ENCODE measurements at places on chromosomes 2 and 18.
A peak's percentile ranks its signal among the peaks of the same experiment; 100 is the strongest.

DNA sequence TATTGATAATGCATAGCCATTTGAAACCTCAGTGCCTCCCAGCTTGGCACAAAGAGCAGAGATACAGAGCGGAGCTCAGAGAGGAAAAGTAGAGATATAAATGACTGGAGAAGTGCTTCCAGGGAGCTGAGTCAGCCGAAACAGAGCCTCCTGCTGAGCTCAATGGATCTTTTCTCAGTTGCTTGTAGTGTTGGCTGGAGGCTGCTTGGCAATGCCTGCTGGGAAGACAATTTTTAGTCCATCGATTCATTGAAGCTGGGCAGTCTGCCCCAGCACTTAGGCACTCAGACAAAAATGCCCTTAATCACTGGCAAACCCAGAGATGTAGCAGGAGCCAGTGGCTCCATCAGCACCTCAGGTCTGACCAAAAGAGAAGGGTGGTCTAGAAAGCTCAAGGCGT lies 81.3 kb upstream of the SETBP1 start:
- DNase-seq = no peak

DNA sequence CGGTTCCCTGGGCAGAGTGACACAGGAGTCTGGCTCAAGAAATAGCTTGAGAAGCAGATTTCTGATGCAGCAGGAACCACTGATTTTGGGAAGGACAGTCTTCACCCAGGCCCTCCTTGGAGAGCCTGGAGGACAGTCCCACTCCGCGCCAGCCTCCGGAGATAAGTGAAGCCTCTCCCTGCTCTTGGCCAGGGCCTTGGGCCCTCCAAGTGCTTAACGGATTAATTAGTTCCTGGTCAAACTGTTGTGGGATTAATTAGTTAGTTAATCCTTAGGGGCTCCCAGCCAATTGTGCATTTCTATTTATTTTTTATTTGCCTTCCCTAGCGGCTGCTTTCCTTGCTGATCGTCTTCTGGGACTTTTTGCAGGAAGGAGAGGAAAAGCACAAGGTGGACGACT lies 19.6 kb downstream of the CPLX4 start:
- no peak for DNase-seq

GRCh38 chr2:102304268-102304667 lies 7.1 kb upstream of the IL1RL1 start:
- no peak for DNase-seq

DNA sequence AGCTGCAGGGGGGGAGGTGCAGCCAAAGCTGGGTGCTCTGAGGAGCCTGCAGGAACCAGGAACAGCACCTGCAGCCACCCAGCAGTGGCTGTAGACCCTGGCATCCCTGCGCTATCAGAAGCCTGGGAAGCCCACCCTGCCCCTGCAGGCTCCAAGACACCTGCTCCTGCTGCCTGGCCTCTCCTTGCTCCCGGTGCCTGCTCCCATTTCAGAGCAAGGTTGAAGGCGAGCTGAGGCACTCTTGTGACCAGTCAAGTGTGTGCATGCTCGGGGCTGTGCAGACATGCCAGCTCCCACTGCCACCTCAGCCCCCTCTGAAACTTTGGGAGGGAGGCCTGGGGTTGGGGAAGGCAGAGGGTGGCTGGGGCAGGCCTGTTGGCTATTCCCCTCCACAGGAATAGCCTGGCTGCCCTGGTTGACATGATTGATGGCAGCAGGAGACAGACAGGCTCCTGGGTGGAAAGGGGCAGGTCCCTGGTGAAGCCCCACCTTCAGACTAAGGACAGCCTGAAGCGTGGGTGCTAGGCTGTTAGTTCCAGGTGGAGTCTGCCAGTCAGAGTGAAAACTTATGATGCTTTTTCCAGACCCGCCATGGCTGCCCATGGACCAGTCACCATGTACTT lies 151.4 kb downstream of the MBD5 start:
- no peak for DNase-seq

DNA sequence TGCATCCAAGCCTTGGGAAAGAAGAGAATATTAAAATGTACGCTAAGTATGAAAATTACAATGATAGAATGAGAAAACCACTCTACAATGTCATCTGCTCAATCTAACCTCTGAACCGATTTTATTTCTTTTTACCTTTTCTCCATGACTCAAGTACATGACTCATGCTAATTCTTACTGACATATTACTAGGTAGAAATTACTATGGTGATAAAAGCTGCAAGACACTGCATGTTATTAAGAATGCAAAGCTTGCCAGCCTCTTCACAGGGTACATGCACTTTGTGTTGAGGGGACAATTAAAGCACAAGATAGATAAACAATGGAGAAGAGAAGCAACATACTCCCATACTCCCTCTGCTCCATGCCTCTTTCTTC lies 20.7 kb downstream of the SFT2D3 start:
- DNase-seq = no peak

- DNase-seq = no peak
These were observed 73.8 kb downstream of the CBLN2 start for GRCh38 chr18:72470391-72470790.

DNA sequence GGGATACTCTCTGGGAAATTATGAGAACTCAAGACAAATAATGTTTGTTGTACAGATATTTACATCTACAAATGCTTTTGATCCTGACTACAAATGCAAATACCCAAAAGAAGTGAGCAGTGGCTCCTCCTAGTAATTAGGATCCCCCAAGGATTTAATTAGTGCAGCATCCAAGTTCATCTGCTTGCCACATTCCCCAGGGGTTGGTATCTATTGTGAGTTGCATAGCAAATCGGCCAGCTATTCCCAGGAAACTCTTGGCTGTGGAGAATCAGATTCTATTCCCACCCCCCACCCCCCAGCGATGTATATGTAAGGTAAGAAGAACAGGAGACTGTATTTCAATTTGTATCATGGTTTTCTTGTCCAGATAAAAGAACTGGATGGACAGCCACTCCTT lies 725.1 kb upstream of the CDH7 start:
- DNase-seq = no peak

DNA sequence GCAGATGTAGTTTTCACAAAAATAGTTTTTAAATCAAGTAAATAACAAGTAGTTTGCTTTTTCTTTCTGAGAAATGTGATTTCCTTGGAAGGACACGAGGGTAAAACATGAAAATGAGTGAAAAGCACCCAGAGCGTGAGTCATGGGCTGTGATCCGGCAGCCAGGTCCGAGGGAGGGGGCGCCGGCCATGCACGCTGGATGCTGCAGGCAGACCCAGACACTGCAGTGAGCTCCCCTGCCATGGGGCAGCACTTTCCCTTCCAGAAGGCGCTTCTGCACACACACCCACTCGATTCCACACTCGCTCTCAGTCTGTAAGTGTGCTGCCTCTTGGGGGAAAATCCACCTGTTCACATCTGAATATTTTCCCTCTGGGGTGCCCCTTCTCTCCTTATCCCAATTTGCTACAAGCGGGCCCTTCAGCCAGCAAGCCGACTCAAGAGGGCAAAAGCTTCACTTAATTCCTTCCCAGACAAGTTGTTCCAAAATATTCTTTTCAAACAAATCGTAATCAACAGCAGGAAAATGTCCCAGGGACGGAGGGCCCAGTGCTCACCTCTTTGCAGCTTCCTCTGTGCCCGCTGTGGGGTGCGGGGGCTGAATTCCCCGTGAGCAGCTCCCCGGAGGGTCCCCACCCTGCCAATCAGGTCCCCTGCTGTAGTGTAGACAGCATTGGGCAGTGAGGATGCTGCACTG lies 87.0 kb upstream of the ID2 start:
- no peak for DNase-seq

GRCh38 chr2:45826884-45827635 lies 175.6 kb downstream of the PRKCE start:
- no peak for DNase-seq

GRCh38 chr18:25646971-25647370 lies 295.0 kb upstream of the ZNF521 start:
- no peak for DNase-seq

DNA sequence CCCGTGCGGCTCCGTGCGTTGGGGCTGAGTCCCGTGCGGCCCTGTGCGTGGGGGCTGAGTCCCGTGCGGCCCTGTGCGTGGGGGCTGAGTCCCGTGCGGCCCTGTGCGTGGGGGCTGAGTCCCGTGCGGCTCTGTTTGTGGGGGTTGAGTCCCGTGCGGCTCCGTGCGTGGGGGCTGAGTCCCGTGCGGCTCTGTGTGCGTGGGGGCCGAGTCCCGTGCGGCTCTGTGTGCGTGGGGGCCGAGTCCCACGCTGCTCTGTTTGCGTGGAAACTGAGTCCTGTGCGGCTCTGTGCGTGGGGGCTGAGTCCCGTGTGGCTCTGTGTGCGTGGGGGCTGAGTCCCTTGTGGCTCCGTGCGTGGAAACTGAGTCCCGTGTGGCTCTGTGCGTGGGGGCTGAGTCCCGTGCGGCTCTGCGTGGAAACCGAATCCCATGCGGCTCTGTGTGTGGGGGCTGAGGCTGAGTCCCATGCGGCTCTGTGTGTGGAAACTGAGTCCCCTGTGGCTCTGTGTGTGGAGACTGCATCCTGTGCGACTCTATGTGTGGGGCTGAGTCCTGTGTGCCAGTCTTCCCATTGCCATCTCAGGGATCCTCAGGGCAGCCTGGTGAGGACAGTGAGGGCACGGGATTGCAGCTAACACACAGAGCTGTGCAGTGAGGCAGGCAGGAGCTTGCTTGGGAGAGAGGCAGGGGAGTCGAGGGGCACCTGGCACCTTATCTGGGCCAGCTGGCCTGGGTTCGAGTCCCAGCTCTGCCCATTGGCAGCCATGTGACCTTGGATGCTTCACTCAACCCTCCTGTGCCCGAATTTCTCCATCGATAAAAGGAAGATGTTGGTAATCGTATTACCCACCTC lies 44.5 kb downstream of the LDLRAD4 start:
- DNase-seq = no peak

DNA sequence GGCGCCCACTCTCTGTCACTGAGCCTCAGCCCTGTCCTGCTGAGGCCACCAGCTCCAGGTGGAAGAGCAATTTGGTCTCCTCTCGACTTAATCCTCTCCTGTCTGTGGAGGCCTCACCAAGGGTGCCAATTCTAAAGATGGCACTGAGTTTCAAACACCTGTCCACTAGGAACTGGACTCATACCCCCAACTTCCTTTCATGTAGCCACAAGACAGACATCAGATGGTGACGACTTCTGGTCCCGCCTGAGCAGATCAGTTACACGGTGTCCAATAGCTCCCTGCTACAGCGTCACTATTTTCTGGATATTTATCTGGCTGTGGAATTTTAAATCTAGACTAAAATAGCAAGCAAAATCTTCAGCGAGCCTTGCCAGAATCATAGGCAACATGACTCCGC lies 24.5 kb upstream of the SP5 start:
- no peak for DNase-seq

GRCh38 chr2:215981115-215981514 lies 32.2 kb downstream of the MREG start:
- DNase-seq = no peak

DNA sequence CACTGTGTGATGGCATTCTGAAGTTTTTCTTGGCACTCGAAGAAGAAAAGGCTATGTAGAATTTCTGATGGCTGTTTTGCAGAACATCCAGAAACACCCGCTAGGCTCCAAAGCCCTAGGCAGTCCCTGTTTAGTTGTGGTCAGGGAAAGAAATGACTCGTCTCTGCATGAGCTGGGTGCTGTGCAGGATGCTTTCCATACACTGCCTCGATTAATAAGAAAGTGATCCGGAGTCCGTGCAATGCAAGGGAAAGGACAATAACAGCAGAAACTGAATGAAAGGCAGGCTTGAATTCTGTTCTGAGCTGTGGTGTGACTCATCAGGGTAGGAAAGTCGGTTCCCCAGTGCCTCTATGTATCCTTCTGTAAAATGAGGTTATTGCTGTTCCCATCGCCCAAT lies 18.7 kb downstream of the MAPRE3 start:
- no peak for DNase-seq

- DNase-seq = no peak
These were observed 471.2 kb upstream of the CHST9 start for GRCh38 chr18:27656167-27656778.

- no peak for DNase-seq
These were observed 28.7 kb upstream of the CABLES1 start for GRCh38 chr18:23106575-23106974.

DNA sequence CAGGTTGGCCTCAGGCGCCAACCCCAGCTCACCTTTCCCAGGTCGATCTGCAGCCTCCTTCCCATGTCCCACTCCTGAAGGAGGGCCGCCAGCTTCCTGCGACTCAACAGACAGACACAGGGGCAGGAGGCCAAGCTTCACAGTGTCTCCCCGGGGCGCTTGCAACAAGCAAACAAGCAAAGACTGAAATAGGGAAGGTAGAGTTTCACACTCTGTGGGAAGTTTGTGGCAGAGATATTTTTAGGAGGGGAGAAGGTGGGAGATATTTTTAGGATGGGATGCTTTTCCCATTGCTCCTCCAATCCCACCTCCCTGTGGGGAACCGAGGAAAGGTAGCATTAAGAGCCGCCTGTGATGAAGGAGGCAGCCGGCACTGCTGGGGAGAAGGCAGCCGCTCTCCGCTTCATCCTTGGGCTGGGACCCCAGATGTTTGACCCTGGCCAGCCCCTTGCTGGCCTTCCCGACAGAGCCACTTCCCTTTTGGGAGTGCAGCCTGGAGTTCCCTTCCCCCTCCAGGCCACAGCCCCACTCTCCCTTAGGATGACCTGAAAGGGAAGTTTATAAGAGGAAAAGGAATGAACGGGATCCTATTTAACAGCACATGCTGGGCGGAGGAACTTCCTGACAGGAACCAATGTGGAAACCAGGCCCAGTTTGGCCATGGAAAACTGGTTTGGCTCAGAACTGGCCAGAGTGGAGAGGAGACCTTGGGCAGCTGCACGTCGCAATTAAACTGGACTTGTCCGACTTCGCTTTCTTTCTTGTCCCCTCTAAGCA lies 142.2 kb upstream of the SMAD2 start:
- DNase-seq = no peak

GRCh38 chr2:142750858-142751257 lies 126.6 kb upstream of the KYNU start:
- DNase-seq = no peak

DNA sequence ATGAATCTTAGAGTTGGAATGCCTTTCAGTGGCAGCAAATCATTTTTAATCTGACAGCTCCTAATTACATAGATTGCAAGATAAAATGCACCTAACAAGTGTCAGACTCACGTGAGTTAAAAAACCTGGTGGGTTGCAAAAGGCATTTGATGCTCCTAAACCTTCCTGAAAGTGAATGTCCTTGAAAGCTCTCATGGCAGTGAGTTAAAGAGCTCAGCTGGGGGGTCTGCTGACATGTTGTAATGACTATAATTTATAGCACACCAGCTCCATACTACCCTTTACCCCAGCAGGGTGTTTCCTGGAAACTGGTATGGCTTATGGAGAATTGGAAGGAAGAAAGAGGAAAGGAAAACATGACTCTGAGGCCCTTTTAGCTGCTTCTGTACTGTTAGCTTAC lies 91.9 kb upstream of the CAVIN2 start:
- DNase-seq = no peak

GRCh38 chr2:1772471-1773267 lies 28.4 kb upstream of the PXDN start:
- DNase-seq = no peak

DNA sequence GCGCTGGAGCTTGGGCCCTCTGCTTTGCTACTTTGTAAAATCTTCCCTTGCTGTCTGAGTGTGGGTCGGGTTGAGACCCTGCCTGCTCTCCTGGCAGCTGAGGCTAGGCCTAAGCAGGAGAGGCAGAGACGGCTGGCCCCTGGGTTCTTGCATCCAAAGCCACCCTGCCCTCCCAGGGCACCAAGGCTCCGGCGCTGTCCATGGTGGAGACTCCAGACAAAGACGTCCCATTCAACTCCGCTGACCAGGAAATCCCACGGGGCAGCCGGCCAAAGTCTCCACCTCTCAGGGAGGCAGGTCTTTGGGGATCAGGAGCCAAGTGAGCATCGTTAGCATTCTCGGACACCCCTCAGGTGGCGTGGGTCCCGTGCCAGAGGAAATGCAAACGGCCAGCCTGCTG lies 2.6 kb upstream of the PRLH start:
- no peak for DNase-seq

- DNase-seq = peak; percentile 16
These were observed 153.4 kb downstream of the GPD2 start for GRCh38 chr2:156589381-156590079.

Data from GM13976 (cell line).